Lung microvascular endothelial cell (primary cell): ENCODE measurements at places on chromosomes 12 and 14. TPM values are rescaled to one million over a fixed set of nuclear protein-coding genes. Genes with fewer than 3 reads are reported as not detected.

GRCh38 chr14:20469890-20470602 lies 840 bp downstream of the PNP start:
- peak; percentile 92 for DNase-seq

GRCh38 chr12:116382686-116383530 lies 105.4 kb upstream of the MED13L start:
- DNase-seq, result peak; percentile 97

Gene TTC6
- total RNA-seq, result under 0.01 TPM in 1 of 2 replicates, not detected in the other

Gene B3GNT4
- under 0.01 and 0.20 TPM in 2 replicates for total RNA-seq

GRCh38 chr12:129466499-129466898 lies 437.3 kb downstream of the TMEM132D start:
- no peak for DNase-seq

Gene GLI1
- total RNA-seq, result not detected in 2 replicates

DNA sequence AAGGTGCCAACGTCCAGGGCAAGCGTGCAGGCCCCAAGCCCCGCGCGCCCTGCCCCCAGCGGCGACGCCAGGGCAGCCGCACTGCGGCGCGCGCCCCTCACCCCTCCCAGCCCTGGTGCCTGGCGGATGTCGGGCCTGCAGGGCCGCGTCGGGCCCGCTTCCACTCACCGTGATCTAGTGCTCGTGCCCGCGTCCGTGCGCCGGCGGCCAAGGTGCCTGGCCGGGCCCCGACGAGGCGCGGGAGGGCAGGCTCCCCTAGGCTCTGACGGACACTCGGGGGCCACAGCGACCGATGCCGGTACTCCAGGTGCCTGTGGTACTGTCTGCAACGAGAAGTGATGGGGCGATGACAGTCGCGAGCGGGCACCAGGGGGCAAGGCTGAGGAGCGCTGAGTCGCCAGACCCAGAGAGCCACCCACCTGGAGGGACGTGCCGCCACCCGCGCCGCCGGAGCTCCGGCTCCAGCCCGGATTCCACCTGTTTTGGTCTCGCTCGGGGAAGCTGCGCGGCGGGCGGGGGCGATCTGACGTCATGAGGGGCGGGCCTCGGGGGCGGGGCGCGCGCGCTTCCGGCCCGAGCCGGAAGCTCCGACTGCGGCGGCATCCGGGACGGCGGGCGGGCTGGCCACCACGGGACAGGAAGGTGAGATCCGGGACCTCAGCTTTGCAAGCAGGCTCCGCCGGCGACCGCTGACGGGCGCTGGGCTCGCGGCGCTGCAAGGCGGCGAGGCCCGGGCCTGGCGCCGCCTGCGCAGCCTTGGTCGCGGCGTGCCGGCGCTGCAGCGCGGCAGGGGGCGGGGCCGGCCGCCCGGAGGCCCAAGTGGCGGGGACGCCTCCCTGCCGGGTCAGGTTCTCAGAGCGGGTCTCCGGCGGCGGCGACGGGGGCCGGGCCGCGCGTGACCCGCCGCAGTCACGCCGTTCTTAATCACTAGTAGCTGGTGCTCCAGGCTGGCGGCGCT lies at the start of the genes LYSET and MOAP1:
Gene LYSET, plus strand, starts transcription at position 927 of the 958 bp plus-strand sequence. CDS start 89 bp downstream, outside the sequence.
Gene MOAP1, minus strand, starts transcription at position 507 of the 958 bp plus-strand sequence. CDS start 655 bp downstream, outside the sequence.
- DNase-seq, result peak; percentile 96

GRCh38 chr12:131035245-131035681 lies 81.6 kb downstream of the ADGRD1 start:
- DNase-seq, result no peak

DNA sequence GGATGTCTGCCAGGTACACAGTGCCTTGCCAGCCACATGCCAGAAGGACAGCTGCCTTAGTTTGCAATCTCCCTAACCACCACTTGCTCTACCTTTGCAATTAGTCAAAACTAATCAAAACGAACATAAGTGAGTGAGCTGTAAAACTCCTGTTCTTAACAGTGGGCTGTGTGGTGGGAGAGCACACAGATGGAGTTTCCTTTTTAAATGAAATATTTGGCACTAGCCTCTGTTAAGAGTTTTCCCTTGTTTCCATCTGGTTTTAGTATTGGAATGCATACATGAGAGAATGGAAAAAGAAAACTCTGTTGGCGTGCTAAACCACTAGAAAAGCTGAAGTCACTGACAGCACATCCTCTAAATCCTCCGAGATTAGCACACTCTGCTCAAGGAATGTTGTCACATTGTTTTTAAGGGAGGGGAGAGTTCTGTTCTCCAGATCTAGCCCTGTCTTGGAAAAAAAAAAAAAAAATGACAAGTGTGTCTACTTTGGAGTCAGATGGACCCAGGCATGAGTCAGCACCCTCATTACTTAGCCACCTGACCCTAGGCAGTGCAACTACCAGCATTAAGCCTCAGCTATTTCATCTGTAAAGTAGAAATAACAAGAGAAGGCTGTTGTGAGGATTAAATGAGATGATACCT lies 83.9 kb downstream of the STXBP6 start:
- peak; percentile 14 for DNase-seq

GRCh38 chr14:92532490-92533163 lies 19.0 kb downstream of the RIN3 start:
- no peak for DNase-seq

GRCh38 chr12:1869145-1869544 lies 48.8 kb downstream of the LRTM2 start:
- no peak for DNase-seq

DNA sequence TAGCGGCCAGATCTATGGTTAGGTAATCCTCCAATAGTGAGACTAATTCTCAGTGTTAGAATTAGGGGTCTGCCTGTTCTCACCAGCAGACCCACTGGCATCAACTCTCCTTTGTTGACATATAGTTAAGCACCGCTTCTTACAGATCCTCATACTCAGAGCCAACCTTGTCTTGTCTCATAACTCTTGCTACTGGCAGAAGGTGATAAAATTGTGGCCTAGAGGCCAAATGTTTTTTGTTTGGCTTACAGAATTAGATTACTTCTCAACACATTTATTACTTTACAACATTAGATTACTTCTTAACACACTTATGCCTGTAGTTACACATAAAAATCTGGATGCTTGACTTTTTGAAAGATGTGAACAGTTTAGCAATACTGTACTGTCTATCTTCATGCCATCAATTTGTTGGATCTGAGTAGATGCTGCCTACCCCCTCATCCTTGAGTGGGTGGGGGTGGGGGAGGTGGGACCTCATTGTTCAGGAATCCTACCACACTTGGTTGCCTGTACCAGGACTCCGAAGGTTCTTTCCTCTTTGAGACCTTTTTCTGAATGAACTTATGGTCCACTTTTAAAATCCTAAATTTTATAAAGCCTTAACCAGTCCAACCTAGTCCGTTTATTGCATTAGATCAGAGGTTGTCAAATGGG lies 7.0 kb downstream of the MTHFD1 start:
- DNase-seq, result no peak

Gene METTL3
- total RNA-seq, result 34.4 and 66.9 TPM in 2 replicates

- no peak for DNase-seq
Observed at GRCh38 chr12:129540249-129540648, 363.6 kb downstream of the TMEM132D start.
